ENCODE measurements at places on chromosomes 12 and 14.
A peak's percentile ranks its signal among the peaks of the same experiment; 100 is the strongest.

- peak; percentile 95 for DNase-seq
Measured at GRCh38 chr14:77303417-77304156, 17.1 kb downstream of the POMT2 start.

DNA sequence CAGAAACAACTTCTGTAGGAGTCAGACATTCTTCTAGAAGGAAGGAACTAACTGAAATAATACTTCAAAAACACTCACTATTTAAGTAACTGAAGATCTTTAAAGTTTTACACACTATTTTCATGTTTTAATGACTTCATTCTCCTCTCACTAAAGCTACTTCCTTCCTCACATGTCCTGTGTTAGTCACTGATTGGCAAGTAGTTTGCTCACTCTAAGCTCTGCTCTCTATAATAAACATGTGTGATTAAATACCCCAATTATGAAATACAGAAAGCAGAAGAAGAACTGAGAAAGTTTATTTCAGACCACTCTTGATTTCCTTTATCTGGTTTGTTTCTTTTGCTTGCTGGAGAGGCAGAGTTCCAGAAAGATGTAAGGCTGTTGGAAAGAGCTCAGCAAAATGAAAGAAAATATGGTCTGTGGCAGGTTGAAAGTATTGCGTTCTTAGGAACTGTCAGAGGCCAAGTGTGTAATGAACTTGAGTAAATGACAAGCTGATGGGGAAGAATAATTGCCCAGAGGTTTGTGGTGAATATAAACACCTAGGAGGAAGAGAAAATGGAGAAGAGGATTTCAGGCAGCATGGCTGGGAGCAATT is 522.0 kb upstream of the SEL1L start:
- no peak for DNase-seq

- DNase-seq = peak; percentile 94
Measured at GRCh38 chr12:11500188-11500860, 105.0 kb upstream of the PRB2 start.

DNA sequence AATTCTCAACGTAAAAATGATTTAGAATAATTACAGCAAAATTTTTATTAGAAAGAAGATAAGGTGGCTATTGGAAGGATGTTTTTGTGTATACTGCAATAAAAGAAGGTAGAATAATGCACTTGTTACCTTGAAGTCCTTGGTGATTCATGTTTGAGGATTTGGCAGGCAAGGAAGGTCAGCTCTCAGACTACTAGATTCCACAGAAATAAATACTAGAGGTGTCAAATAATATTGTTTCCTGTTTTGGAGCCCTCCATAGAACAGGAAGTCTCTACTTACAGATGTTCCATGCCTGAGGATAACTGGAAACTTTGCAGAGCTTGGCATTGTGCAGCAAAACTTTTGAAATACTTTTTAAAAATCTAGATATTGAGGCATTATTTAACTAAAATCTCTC is 284.3 kb upstream of the SYT1 start:
- DNase-seq = no peak

DNA sequence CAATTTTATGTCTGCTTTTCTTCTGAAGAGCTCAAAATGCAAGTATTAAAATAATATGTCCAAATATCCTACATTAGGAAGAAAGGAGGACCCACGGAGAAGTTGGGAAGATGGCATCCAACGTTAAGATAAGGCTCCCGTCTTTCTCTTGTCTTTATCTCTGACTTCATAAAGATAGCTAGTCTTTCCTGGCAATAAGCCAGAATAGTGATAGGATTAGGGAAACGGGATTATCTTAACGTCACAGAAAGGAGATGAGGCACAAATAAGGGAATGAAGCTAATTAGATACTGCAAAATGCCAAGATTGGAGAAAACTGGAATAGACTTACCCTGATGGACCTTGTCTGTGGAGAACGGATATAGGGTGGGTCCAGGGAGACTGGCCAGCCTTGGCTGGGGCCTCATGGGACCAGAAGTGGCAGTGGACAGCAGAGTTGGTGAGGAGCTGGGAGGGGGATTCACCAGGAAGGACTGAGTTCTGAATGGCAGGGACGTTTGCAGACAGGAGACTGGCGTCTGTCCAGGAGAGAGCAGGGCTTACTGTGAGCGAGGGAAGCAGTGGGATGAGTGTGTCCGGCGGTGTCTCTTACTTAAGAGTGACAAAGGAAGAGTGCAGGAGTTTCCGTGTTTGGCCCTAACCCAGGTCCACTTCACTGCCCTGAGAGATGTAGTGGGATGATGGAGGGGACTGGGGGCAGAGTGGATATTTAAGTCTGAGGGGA is 119.9 kb downstream of the CACNA1C start:
- DNase-seq = no peak

DNA sequence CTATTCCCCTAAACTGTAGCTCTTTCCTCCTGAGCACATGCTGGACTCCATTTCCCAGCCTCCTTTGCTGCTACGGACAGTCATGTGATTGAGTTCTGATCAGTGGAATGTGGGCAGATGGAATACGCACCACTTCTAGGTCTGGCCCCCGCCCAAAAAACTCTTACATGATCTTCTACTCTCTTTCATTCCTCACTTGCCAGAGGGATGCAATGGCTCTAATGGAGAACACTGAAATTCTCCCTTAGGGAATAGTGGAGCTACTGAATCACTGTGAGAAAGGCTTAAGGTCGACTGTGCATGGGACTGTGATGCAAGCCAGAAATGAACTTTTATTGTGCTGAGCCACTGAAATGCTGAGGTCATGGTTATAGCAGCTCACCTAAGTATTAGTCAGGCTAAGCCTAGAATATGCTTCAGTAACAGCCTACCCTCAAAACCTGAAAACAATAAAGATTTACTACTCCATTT is 13.0 kb upstream of the TMED2 start:
- DNase-seq = peak; percentile 95

GRCh38 chr12:93591137-93591868 is 18.8 kb downstream of the SOCS2 start:
- DNase-seq = peak; percentile 82

DNA sequence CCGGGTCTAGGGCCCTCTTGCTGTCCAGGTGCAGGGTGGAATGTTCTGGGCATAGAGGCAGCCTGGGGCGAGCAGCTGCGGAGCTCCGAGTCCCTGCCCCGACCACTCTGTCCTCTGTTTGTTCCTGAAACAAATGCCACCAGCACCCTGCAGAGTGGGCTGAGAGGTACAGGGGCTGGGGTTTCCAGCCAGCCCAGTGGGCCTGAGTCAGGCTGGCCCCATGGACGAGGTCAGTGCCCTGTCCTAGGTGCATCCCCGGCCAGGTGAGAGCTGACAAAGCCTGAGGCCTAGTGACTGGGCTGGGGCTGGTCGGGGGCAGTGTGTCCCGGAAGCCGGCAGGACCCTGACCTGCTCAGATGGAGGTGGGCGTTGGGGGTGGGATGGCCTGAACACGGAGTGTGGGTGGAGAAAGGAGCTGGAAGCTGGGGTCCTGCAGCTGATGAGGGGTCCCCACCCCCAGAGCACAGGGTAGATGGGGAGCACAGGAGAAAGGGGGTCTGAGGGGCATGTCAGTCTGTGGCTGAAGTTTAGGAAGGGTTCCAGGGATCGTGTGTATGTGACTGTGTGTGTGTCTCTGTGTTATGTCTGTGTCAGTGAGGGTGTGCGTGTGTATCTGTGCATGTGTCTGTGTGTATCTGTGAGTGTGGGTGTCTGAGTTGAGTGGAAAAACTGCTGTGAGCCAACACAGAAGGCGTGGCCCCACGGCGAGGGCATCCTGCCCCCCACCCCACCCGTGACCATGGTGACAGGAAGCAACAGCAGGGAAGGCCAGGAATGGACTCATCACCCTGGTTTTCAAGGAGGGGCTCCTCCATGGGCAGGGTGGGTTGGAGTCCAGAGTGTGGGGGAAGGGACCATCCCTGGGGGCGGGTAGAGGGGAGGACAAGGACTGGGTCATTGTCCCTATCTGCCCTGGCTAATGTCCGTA is 2.4 kb upstream of the CRIP1 start:
- no peak for DNase-seq

- DNase-seq = no peak
Measured at GRCh38 chr12:43669373-43669772, 89.2 kb downstream of the PUS7L start.

- DNase-seq = no peak
Measured at GRCh38 chr14:81211844-81212243, 8.9 kb downstream of the GTF2A1 start.

- DNase-seq = no peak
Measured at GRCh38 chr14:98877065-98877464, 394.9 kb downstream of the BCL11B start.

DNA sequence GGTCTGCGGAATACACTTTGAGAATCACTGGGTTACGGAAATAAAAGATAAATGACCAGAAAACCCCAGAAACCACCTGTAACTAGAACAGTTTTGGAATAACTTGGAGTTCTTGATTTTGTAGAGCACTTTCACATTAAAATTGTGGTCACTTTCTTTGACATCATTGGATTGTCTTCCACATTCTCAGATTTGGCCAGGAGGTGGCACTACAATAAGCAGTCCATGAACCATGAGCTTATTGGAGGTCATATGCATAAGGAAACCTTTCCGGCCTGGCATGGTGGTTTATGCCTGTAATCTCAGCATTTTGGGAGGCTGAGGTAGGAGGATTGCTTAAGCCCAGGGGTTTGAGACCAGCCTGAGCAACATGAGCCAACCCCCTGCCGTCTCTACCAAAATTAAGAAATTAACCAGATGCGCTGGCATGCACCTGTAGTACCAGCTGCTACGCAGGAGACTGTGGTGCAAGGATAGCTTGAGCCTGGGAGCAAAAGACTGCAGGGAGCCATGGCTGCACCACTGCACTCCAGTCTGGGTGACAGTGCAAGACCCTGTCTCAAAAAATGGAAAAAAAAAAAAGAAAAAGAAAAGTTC is 107.7 kb upstream of the CAND1 start:
- no peak for DNase-seq

DNA sequence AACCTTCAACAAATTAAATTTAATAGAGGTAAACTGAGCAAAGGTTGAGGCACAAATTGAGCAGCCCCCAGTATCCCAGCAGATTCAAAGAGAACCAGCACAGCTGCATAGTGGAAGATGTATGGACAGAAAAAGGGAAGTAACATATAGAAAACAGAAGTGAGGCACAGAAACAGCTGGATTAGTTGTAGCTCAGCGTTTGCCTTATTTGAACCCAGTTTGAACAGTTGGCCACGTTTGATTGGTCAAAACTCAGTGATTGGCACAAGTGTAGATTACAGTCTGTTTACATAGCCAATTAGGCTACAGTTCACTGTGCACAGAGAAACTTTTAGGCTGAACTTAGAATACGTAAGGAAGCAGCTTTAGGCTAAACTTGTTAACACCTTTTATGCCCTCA is 315.5 kb downstream of the RMST start:
- DNase-seq = no peak

- peak; percentile 82 for DNase-seq
Measured at GRCh38 chr14:76958980-76959710, 69.4 kb downstream of the IRF2BPL start.

DNA sequence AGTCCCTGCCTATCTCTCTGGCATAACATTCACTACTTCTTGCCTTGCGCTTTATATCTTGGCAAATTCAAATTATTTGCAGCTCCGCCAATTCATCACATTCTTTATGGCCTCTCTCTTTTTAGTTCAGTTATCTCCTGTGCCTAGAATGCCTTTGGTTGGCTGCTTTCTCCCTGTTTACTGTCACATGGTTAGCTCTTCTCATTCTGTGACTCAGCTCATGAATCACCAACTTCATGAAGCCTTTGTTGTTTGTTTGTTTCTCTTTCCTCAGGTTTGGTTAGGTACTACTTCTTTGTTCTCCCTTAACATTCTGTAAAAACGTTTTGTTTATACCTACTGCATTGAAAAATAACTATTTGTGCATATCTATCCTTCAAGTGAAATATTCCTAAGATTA is 376.5 kb upstream of the GARIN6 start:
- DNase-seq = peak; percentile 10

- no peak for DNase-seq
Measured at GRCh38 chr12:125402874-125403789, 337.9 kb downstream of the AACS start.

- no peak for DNase-seq
Measured at GRCh38 chr12:94157981-94158411, 9.6 kb downstream of the PLXNC1 start.

- DNase-seq = peak; percentile 47
Measured at GRCh38 chr14:73258845-73259611, 21.7 kb downstream of the PAPLN start.

DNA sequence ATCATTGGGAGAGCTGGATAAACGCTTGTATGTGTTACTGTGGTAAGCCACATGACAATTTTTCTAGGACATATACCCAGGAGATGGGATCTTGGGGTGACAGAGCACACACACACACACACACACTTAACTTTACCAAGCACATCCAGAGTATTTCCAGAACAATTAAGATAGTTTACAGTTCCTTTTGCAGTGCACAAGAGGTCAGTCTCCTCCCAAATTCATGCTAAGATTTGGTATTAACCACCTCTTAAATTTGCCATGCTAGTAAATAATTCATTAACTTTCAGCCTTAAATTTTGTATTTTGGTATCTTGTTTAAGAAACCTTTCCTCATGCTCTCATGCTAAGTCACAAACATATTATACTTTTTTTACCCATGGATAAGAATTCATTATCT is 33.9 kb upstream of the LIMA1 start:
- no peak for DNase-seq

- no peak for DNase-seq
Measured at GRCh38 chr12:65728848-65729793, 95.2 kb upstream of the HMGA2 start.

- no peak for DNase-seq
Measured at GRCh38 chr12:89075880-89076540, 276.3 kb downstream of the DUSP6 start.

DNA sequence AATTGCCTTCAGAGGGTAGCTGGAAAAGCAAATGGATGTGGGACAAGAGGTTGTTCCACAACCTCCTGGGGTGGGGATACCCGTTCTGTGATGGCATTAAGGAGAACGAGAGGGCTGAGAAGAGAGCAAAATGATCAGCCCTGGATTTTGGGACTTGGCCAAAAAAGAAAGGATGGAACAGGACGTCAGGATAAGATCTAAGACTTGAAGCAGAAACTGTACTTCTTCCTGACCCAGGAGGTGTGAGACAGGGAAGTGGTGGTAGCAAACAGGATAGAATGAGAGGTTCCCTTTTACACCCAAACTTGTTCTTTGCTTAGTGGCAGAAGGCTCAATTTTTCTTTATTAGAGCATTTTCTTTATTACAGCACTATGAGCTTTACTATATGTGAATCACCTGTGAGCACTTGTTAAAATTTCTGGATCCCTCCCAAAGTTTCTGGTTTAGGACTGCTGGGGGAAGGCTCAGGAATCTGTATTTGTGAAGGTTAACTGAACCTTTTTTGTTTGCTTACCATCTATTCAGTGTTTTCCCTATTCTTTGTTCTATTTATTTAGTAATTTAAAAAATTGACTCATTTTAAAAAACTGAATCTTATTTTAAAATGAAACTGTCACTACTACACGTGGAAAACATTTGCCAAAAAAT is 59.2 kb downstream of the ERC1 start:
- DNase-seq = no peak

DNA sequence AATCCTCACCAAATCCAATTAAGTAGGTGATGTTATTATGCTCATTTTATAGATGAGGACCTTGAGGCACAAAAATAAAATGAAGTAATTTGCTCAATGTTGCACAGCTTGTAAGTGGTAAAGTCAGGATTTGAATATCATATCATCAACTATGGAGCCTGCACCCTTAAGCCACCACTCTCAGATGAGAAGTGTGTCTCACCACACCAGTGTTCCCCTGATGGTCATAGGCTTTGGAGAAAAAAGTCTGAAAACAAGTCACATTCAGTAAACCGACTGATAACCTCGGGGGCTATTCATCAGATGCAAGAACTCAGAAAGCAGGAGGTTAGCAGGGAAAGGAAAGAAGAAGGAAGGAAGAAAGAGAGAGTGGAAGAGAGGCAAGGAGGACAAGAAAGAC is 2.8 kb downstream of the TSHR start:
- no peak for DNase-seq
